ENCODE measurements at places on chromosomes 13 and 19.

GRCh38 chr19:1796395-1797142 is 15.5 kb downstream of the ATP8B3 start:
- no peak for DNase-seq

- peak; percentile 54 for DNase-seq
These were observed 376.1 kb downstream of the DLEU7 start for GRCh38 chr13:50467156-50468110.

- DNase-seq = no peak
These were observed 68.2 kb downstream of the NHLRC3 start for GRCh38 chr13:39106216-39107005.

- DNase-seq = peak; percentile 48
These were observed 753.9 kb downstream of the OLFM4 start for GRCh38 chr13:53782488-53782961.

- DNase-seq = peak; percentile 15
These were observed 1.5 kb downstream of the ONECUT3 start for GRCh38 chr19:1754636-1755466.
